ENCODE measurements at places on chromosomes 11 and 22. TPM values are rescaled to one million over a fixed set of nuclear protein-coding genes. Genes with fewer than 3 reads are reported as not detected.

TPBGL gene
- polyA plus RNA-seq = 0.10 TPM

DNA sequence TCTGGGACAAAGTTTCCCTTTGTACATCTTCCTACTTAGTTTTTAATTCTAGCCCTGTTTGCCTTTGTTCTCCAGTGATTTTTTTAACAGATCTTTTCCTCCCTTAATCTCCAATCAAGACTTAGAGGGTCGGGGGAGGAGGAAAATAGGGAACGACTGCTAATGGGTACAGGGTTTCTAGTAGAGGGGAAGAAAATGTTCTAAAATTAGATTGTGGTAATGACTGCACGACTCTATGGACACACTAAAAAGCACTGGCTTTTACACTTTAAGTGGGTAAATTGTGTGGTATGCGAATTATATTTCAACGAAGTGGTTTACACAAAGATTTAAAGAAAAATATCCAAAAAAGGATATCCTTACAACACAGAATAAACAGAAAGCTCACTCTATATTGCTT, 110.0 kb upstream of the SPON1 start:
- DNase-seq = no peak

- no peak for DNase-seq
Observed at GRCh38 chr11:109019342-109019936, 354.6 kb downstream of the DDX10 start.

GRAMD1B gene
- 11.4 TPM for polyA plus RNA-seq

- no peak for DNase-seq
Observed at GRCh38 chr11:45945397-45945999, 23.0 kb downstream of the LARGE2 start.

DNA sequence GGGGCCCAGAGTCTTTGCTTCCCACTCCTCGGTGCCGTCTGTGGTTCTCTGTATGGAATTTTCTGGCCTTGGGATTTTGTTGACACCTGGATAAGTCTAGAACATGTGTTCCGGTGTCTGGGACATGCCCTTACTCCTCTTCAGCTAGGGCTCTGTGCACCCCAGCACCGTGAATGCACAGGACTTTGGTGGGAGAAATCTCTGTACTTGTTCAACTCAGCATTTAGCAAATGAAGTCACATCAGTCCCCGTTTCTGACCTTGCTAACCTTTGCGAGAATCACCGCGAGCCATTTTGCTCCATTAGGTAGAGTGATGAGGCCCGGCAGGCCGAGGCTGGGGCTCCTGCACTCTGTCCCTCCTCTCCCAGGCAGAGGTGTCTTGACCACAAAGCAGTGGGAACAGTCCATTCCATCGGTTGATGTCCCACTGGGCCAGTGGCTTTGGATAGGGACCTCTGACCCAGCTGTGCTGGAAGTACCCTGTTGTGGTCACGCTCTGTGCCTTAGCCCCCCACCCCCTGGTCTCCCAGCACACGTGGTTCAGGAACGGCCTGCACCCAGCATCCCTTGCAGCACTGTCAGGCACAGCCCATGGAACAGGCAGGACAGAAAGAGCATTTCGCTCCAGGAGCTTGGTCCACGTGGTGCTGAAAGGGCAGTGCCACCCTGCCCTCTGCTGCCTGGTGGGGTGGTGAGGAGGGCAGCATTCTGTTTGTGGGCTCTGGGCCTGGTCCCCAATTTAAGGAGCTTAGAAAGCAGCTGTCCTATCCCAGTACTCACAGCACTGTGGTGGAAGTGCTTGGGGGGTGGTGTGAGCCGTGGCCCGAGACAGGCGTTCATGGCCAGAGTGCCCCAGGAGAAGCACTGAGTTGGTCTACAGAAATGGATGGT, 73.4 kb downstream of the MED15 start:
- no peak for DNase-seq

GRCh38 chr22:42612336-42612735, 2.3 kb downstream of the POLDIP3 start:
- DNase-seq = no peak

GRCh38 chr11:34595391-34595790, 25.5 kb upstream of the EHF start:
- DNase-seq = no peak

ZC3H7B gene
- 70.6 TPM for polyA plus RNA-seq

GRCh38 chr11:44207292-44207691, 102.6 kb downstream of the ALX4 start:
- DNase-seq = no peak

CYB5R2 gene
- 28.1 TPM for polyA plus RNA-seq

- DNase-seq = no peak
Observed at GRCh38 chr11:134138376-134138775, 69.5 kb downstream of the JAM3 start.

DNA sequence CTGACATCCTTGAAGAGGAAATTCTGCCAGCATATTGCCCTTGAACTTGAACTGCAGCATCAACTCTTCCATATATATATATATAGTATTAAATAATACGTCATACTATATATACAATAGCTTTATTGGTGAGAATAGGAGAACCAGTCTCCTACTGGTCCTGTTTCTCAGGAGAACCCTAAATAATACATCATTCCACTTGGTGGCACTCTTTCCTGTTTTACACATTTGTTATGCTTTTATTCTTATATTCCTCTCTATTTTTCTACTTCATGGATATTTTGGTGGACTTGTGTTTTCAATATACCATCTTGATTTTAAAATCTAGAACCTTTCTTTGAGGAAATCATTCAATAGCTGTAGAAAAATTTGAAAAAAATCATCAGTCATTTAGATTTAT, 193.3 kb downstream of the TRPC6 start:
- no peak for DNase-seq

RFPL2 gene
- 0.23 TPM for polyA plus RNA-seq

- DNase-seq = no peak
Observed at GRCh38 chr11:128667873-128668272, 26.0 kb upstream of the FLI1 start.

ACTN3 gene
- 0.31 TPM for polyA plus RNA-seq

- DNase-seq = no peak
Observed at GRCh38 chr11:27698872-27699241, 1.4 kb downstream of the BDNF start.

- no peak for DNase-seq
Observed at GRCh38 chr11:98531576-98531975, 489.2 kb upstream of the CNTN5 start.

- DNase-seq = no peak
Observed at GRCh38 chr11:10351435-10351764, 46.5 kb downstream of the ADM start.

- no peak for DNase-seq
Observed at GRCh38 chr11:99199341-99199740, 178.6 kb downstream of the CNTN5 start.

GRCh38 chr11:90235526-90235925, 12.7 kb upstream of the CHORDC1 start:
- DNase-seq = no peak
